ENCODE measurements at places on chromosomes 7 and 10.

DNA sequence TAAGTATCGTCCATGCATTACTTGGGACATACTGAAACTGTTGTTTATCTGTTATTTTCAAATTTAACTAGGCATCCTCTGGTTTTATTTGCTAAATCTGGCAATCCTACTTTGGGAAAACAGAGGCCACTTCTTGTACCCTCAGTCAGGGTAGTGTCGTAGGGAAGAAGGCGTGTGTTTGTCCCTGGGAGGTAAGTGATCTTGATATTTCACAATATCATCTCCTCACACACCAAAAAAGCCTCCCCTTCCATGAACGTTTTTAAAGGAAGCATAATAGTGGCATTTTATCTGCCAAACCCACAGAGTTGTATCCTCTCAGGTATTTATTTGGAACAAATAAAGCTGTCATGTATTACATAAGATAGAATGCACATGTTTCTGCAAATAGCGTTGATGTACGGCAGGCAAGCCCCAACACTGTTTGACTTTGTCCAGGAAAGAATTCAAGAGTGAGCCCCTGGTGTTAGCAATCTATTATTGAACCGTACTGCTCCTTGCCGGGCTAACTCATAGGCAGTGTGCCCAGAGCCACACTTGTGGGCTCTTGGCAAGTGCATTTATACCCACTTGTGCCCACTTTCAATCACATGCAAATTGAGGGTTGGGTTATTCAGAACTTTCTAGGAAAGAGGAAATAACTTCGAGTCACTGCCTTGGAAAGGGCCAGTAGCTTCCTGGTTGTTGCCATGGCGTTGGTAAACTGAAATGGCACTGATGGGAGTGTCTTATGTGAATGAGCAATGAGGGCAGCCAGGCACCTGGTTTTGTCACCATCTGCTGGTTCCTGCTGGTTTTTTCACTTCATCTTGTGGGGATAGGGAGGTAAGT is 266.0 kb downstream of the USP6NL start:
- peak; percentile 21 for DNase-seq

DNA sequence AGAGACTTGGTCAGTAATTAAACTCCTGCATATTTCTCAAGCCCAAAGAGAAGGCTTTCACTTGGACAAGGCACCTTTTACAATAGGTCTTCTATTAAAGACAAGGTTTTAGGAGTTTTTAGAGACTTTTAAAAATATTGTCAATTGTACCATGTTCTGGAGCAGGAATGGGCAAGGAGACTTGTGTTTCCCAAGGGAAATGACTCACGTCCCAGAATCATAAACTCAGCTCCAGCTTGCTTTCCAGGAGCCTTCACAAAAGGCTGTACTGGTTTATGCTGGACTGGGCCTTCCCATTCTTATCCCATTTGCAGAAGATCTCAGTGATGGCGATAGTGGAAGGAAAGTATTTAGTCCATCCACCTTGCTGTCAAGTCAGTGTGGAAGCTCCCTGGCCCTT is 7.8 kb upstream of the GLI3 start:
- DNase-seq: peak; percentile 90

GRCh38 chr7:157977717-157978496 is 609.7 kb downstream of the PTPRN2 start:
- DNase-seq: no peak

DNA sequence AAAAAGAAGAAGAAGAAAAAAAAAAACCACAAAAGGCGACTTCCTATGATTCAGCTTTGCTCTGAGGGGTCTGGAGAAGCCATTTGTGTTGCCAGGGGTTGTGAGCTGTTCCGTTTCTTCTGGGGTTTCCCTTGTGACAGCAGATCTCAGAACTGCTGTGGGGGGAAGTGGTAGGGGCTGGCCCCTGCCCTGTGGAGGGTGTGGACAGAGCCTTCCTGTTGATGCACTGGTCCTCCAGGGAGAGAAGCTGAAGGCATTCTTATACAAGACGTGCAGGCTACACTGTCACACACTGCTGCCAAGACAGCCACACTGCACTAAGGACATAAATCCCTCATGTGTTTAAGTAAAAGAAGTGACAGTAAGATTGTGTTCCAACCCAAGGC is 17.3 kb upstream of the CSGALNACT2 start:
- no peak for DNase-seq

- DNase-seq: no peak
Measured at GRCh38 chr7:107973861-107974260, 29.1 kb downstream of the LAMB1 start.

All from GM23248 (cell line).